T-helper 9 cell (primary cell): ENCODE measurements at places on chromosomes 4 and X.

- no peak for DNase-seq
Observed at GRCh38 chr4:38785901-38786402, 3.2 kb upstream of the TLR10 start.

DNA sequence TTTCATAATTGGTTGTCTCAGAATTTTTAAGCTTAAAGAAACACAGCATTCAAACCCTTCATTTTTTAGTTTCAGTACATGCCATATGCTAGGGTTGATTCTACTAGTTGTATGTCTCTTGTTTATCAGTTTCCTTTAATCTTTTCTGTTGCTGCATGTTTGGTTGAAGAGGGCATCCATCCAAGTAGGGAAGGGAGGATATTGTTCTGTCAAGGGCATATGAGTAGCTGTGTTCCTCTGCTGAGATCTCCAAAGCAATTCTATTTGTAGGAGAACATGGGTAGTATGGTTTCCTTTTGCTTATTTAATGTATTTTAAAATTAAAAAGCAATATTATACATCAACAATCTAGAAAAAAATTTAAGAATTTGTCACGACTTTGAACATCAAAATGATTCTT is 167.7 kb downstream of the FHIP1A start:
- no peak for DNase-seq

GRCh38 chr4:151455212-151455611 is 46.2 kb downstream of the FHIP1A start:
- DNase-seq: no peak

DNA sequence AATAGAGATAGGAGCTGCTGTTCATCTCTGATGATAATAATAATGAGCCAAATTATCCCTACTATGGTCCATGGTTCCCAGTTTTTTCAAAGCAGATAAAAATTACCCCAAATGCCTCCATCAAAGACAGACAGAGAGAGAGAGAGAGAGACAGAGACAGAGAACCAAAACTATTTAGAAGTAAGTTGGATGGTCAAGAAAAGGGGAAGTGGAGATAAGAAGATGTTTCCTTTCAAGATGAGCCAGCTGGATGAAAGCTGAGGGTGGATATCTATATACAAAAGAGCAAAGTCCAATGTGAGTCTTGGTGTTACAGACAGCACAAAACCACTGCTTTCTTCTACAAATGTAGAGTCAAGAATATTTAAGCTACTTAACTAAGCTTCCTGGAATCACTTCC is 173.9 kb downstream of the GRIA3 start:
- DNase-seq: no peak

- DNase-seq: no peak
Observed at GRCh38 chr4:88858752-88859151, 161.1 kb upstream of the NAP1L5 start.

DNA sequence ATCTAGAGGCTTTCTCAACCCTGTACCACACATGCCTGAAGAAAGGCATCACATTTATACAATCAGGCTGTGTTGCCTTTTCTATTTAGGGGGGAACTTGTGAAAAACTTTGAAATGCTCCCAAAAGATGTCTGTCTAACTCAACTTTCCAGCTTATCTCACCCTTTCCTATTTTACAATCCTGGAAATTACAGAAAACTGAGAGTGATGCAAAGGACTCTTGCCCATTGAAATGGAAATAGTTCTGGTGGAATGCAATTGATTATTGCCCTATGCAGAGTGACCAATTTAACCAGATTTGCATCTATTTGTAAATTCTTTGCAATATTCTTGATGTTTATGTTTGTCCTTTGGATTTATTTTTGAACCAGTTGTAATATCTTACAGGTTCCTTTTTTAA is 77.3 kb downstream of the GALNT7 start:
- no peak for DNase-seq

GRCh38 chrX:101803451-101803850 is 128.4 kb downstream of the ZMAT1 start:
- no peak for DNase-seq

GRCh38 chr4:85005865-85006377 is 39.4 kb upstream of the WDFY3 start:
- no peak for DNase-seq

DNA sequence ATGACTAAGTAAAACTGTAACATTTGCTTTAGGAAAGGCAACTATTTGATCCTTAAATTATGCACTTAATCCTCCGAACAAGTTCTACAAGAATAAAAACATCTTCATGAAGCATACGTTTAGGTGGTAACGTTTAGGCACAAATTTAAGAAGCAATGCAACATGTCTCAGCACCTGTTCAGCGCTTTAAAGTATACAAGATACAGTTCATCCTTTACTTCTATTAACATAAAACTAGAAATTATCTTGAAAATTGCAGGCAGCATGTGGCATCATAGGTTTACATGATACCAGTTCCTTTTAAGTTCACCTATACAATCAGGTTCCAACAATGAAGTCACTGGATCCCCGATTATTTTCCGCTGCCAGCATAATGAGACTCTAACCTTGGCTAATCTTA is 1.5 kb downstream of the PLA2G12A start:
- DNase-seq: no peak

DNA sequence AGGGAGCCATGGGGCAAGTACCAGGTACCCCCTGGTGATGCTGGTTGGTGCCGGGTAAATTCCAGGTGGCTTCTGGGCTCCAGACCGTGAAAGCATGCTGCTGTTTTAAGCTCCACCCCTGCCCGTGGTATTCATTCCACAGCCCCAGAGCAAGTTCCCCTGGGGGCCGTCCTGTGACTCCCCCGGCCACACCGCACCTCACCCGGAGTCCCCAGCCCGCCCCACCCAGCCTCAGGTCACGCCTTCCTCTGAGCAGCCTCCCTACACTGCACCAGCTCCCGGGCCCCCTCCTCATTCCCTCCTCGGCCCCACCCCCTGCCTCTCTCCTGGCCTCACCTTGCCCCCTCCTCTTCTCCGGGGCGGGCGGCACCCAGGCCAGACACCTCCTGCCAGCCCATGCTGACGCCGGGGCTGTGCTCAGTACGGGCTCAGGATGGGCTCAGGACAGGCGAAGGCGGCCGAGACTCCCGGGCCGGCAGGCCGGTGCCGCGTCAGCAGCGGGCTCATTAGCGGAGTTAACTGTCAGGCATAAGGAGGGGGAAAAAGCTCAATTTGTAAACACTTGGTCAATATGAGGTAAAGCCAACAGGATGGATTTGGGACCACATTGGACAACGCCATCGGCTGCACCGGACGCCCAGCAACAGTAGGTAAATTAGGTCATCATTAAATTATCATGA is 127.4 kb downstream of the FAM53A start:
- no peak for DNase-seq

GRCh38 chrX:24085101-24085500 is 30.3 kb downstream of the EIF2S3 start:
- no peak for DNase-seq

DNA sequence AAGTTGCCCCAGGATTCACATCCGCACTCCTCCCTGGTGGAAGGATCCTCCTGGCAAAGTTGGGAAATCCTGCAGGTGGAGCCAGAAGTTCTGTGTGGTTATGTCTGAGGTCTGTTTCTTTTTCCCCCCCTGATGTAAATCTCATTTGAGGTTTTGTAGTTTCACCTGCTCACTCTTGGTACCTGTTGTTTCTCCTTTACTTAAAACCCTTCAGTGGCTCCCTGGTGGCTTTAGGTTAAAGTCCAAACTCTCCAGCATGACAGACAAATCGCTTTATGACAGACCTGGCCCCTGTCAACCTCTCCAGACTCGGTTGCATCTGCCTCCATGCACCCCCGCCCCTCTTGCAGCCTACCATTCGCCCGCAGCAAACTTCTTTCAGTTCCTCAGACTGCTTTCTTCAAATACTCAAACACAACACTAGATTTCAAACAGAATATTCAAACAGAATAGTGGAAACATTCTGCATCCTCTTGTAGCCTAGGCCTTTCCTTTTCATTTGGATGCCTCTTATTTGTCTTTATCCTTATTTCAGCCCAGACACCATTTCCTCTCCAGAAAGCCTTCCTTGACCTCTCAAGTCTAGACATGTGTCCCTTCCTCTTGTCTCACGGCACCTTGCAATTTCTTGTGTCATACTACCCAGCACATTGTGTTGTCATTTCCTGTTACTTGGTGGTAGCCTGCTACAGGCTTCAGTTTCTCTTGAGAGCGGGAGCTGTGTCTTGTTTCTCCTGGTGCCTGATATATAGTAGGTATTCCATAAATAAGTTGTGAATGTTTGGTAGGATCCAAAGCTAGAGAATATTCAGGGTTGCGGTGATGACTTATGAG is 24.8 kb downstream of the IL13RA1 start:
- no peak for DNase-seq

GRCh38 chr4:164948975-164949374 is 28.5 kb downstream of the TRIM61 start:
- no peak for DNase-seq

DNA sequence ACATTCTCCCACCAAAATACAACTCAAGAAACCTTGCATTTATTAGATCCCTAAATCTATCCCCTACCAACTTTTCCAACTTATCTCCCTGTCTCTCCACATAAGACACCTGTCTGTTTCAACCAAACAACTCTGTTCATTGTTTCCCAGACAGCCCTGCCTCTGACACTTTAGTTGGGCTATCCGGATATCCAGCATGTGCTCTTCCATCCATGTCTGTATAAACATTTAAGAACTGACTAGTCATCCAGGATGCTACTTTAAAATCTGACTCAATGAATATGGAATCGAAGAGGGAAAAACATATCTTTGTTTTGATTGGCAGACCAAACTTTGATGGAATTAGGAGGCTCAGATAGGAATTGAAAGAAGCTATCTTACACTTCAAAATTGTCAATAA is 143.2 kb upstream of the DCAF8L1 start:
- no peak for DNase-seq

DNA sequence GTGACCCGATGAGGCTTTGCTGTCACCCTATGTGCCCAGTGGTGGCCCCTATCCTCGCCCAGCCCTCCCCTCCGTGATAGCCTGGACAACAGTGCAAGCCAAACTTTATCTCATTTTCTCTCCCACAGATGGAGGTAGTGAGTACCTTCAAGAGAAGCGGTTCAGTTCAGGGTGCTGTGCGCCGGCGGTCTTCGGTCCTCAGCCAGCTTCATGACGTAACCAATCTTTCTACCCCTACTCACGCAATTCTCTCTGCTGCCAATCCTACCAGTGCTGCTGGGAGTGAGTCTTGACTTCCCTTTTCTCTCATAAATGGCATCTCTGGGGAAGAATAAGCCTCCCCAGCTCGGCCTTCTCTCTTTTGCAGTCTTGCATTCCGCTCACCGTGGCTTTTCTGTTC is 29.5 kb downstream of the CCNQ start:
- no peak for DNase-seq

DNA sequence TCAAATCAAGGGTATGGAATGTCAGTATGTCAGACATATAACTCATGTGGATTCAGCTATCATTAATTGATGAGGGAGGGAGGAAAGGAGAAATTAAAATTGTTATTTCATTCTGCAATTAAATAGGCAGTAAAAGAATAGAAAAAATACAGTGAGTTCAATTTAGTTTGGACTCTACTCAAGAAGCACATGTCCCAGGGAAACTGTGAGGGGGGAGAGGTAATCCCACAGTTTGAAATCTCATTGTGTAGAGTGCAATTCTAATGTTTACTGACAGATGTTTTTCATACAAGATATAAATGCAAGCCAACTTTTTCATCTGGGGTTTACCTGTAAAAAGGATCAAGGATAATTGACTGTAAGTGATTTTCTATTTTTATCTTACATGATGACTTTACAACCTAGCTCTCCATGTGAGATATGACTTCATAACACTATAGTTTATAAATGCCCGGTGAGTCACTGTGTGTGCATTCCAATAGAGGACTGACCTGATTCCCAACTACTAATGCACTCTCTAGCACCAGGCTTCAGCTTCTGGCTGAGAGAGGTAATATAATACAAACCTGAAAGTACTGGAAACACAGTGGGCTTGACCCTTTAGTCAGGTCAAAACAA is 35.2 kb upstream of the SCD5 start:
- no peak for DNase-seq

- no peak for DNase-seq
Observed at GRCh38 chr4:813900-814299, 12.0 kb downstream of the CPLX1 start.

DNA sequence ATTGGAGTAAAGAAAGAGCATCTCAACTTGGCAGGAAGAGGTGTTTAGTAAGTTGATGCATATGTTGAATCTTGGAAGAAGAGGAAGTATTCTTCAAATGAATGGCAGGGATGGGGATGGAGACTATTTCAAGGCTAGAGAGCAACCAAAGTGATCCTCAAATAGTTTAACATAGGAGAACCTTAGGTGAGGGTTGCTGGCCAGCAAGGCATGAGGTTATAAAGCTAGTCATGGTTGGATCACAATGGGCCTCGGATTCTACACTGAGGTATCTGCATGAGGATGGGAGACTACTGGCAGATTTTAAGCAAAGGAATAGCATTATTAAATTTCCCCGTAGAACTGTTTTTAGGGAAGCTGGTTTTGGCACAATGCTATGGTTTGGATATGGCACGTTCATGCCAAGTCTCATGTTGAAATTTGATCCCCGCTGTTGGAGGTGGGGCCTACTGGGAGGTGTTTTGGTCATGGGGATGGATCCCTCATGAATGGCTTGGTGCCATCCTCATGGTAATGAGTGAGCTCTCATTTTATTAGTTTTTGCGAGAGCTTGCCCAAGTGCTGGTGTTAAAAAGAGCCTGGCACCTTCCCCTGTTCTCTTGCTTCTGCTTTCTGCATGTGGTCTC is 41.9 kb upstream of the ETNPPL start:
- DNase-seq: no peak

DNA sequence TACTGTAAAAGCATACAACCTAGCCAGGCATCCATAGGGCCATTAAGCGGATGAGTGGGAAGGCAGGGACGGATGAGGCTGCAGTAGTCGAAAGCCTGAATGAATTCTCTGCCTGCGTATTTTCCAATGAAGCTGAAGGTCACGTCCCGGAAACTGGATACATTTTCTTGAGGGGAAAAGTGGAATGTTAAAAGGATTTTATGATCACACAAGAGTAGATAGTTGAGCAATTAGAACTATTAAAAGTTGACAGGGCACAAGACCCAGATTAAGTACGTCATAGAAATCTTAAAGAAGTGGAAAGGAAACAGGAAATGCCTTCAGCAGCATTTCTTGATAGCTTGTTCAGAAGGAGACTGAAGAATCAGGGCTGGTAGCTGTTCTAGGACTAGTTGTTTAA is 98.3 kb upstream of the CXXC4 start:
- no peak for DNase-seq

GRCh38 chrX:103404231-103405008 is 28.1 kb downstream of the BEX3 start:
- DNase-seq: no peak

DNA sequence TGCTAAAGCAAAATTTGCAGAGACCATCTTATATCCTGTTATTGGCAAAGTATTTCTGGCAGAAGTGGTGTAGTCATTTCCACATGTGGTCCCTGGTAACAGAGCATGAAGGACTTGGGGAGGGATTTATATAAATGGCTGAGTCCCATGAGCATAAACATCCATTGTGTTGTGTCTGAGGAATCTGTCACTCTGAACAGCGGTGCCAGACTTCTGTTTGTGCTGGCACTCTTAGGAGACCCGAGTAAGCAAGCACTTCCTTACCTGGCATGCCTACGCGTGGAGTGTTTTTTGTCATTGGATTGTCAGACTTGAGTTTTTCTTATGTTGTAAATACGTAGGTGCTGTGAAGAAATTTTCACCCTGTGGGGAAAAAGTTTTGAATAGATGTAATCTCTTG is 285.9 kb downstream of the ARHGAP10 start:
- DNase-seq: no peak
